ENCODE measurements at places on chromosomes 1 and 21.

- DNase-seq: no peak
These were observed 15.6 kb upstream of the CSF1 start for GRCh38 chr1:109894823-109895719.

GRCh38 chr1:244841273-244841927 is 5.9 kb downstream of the COX20 start:
- no peak for DNase-seq

DNA sequence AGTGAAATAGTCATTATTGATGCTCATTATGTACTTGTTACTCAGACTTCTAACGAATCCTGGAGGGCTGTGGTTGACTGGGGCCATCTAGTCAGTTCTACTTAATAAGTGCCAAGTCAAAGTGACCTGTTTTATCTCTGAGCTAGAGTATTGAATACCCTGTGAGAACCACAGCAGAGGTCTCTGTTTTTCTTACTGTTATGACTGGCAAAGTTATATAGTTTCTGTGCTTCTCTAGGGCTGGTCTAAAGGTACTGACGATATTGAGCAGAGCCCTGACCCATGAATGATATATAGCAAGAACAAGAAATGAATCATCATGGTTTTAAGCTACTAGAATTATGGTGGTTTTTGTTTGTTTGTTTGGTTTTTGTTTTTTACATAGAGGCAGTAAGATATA is 555.8 kb downstream of the PLA2G4A start:
- DNase-seq: no peak

- no peak for DNase-seq
These were observed 14.8 kb upstream of the COL11A1 start for GRCh38 chr1:103122983-103123720.

DNA sequence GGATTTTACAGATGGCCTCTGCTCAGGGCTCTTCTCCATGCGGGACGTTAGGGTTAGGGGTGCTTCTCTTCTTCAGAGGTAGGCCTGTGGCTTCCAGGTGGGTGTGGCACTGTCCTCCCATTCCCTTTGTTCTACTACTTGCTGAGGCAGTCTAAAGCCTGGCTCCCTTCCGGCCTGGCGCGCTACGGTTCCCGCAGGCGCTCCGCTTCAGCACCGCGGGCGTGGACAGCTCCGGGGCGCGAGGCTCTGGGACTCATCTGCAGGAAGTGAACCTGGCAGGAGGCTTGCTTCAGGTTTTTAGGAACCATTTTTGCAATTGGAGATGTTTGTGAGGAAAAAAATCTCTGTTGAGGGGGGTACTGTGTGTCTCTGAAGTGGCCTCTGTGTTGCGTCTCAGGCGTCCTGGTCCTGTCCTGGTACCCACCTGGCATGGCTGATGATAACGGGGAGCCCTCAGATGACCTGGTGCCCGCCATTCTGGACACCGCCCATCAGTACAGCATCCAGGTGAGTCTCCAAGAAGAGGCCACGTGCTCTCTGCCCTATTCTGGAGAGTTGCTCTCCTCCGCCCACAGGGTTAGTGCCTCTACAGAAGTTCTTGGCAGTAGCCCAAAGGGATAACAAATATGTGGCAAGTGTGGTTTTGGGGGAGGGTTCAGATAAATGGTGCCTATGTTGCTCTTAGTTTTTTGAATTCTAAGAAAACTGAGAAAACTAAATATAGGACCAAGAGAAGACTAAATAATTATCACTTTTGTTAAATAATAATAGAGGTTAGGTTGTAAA is 1.9 kb downstream of the MANEAL start:
- DNase-seq: no peak

GRCh38 chr1:95058974-95059373 is 13.8 kb downstream of the ALG14 start:
- DNase-seq: no peak

GRCh38 chr1:93081716-93082115 is 2.6 kb downstream of the MTF2 start:
- DNase-seq: no peak

- DNase-seq: no peak
These were observed 12.8 kb upstream of the GALNT2 start for GRCh38 chr1:230054092-230054749.

DNA sequence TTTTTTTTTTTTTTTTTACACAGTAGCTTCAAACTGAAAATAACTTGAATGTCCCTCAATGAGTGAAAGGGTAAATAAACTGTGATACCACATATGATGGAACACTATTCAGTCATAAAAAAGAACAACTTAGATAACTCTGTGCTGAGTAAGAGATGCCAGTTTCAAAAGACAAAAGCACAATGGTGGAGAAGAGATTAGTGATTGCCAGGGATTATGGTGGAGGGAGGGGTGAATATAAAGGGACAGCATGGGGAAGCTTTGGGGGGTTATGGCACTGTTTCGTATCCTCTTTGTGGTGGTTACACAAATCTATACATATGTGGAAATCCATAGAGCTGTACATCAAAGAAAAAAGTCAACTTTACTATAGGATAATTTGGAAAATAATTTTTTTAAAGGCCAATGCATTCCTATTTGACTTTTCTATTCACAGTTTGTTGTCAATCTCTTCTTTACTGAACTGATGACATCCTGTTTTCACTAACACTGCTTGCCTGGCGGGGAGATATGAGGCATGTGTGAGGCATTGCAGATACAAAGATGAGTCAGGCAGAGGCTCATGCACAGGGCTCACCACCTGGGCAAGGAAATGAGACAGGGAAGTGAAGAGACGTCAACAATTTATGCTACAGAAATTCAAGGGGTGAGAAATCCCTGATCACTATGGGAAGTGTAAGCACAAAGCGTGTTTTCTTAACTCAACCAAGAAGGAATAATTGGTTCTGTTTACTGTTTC is 302.7 kb downstream of the DUSP10 start:
- DNase-seq: no peak

GRCh38 chr1:94056171-94056570 is 64.8 kb downstream of the ABCA4 start:
- DNase-seq: no peak

GRCh38 chr1:118944133-118944532 is 44.0 kb downstream of the TBX15 start:
- DNase-seq: no peak

DNA sequence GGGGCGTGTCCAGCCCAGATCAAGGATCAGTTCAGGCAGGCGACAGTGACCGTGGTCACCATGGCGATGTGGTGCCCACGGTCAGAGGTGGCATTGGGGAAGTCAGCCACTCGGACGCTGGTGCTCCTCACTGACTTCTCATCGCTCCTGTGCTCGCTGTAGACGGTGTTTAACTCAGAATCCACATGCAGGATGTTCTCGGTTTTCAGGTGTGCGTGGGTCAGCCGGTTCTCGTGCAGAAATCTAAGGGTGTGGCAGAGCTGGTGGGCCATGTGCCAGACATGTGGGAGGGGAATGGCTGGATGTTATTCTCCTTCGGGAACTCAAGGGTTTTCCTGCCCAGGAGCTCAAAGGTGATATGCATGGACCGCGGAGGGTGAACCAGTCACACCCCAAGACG is 11.7 kb downstream of the OR2AJ1 start:
- DNase-seq: no peak

DNA sequence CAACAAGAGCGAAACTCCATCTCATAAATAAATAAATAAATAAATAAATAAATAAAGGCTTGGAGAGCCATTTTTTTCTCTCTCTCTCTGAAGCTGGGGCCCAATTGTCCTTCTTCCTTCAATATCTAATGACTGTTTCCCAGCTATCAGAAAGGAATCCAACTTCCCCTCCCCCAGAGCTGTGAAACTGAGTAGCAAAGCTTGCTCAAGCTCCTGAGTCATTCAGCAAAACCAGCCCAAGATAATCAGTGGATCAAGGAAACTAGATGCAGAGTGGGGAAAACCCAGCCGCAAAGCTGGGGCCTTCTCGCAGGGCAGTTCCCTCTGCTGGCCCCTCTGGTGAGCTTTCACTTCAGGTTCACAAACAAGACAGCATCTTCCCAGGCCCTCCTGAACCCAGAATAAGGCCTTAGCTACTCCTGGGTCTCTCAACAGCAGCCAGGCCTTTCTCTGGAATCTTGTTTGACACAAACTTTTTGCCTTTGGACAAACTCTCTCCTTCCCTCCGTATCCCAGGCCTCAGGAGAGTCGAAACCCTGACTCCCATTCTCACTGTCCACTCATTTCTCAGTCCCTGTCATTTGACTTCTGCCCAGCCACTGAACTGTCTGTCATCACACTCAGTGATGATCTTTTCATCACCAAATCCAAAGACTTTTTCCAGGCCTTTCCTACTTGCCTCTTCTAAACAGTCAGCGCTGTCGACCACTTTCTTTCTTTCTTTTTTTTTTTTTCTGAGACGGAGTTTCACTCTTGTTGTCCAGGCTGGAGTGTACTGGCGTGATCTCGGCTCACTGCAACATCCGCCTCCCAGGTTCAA is 18.0 kb upstream of the PTP4A2 start:
- DNase-seq: no peak

GRCh38 chr1:25157846-25158245 is 74.5 kb downstream of the SYF2 start:
- DNase-seq: no peak

- no peak for DNase-seq
These were observed 2.7 kb downstream of the HNRNPU start for GRCh38 chr1:244861683-244862082.

GRCh38 chr1:27416387-27417111 is 24.1 kb downstream of the GPR3 start:
- no peak for DNase-seq

- no peak for DNase-seq
These were observed 66.3 kb downstream of the SIM2 start for GRCh38 chr21:36765229-36765628.

DNA sequence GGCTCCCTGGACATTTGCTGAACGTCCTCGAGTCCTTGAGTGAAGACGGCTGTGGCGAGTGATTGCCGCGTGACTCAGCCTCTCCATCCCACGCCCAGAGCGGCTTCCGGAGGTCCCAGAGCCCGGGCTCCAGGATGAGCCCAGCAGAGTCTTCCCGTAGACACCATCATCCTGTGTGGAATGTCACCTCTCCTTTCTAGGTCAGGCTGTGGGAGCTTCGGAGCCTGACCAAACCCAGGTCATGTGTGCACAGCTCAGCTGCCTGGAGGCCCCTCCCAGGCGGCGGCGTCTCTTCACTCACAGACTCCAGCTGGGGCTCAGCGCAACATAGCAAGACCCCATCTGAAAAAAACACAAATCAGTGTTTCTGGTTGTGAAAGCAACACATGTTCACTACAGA is 38.2 kb downstream of the PRKCZ start:
- no peak for DNase-seq

- DNase-seq: no peak
These were observed 10.2 kb downstream of the RPS6KA1 start for GRCh38 chr1:26539722-26540121.

GRCh38 chr1:200173097-200173618 is 145.6 kb downstream of the NR5A2 start:
- DNase-seq: no peak

GRCh38 chr1:48841966-48842365 is 65.3 kb upstream of the BEND5 start:
- DNase-seq: no peak

DNA sequence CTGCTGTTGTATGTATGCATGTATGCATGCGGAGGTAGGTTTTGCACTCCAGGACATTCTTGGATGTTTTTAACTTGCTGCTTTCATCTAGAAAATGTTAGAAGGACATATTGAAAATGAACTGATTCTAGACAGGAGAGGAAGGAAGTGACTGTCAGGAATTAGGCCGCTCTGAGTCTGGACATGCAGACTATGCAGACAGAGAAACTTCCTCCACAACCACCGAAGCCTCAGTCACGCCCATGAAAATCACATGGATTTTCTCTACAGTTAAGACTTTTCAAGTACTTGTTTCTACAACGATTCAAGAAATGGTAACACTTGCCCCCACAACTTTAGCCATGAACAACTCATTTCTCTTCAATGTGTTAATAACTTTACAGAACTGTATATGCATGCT is 211.1 kb downstream of the SMYD3 start:
- no peak for DNase-seq

- no peak for DNase-seq
These were observed 7.0 kb downstream of the COL9A2 start for GRCh38 chr1:40310129-40310461.

- no peak for DNase-seq
These were observed 18.5 kb upstream of the LYPLAL1 start for GRCh38 chr1:219155135-219155534.

- DNase-seq: no peak
These were observed 694.4 kb downstream of the MATN1 start for GRCh38 chr1:30028939-30029338.

DNA sequence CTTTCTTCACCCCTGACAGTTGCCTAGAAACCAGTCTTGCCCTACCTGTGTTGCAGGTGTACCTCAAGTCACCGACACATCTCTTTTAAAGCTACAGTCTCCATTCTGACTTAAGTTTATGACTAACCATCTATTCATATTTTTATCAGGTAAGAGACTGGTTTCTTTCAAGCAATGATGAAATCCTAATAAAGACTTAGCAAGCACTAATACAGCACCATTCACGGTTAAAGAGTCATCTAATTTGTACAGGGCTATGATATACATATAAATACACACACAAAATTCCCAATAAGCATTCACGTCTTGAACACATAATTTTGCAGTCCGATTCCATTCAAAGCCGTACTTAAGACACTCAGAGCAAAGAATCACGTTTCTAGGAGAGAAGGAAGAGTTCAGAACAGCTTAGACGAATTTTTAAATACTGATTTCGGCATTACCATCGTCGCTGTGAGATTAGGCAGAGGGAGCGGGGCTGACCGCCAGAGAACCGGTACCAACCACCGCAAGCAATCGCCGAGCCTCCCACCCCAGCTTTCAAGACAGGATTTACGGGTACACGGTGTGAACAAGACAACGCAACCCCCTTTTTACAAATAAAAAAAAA is 943 bp downstream of the ERRFI1 start:
- no peak for DNase-seq

DNA sequence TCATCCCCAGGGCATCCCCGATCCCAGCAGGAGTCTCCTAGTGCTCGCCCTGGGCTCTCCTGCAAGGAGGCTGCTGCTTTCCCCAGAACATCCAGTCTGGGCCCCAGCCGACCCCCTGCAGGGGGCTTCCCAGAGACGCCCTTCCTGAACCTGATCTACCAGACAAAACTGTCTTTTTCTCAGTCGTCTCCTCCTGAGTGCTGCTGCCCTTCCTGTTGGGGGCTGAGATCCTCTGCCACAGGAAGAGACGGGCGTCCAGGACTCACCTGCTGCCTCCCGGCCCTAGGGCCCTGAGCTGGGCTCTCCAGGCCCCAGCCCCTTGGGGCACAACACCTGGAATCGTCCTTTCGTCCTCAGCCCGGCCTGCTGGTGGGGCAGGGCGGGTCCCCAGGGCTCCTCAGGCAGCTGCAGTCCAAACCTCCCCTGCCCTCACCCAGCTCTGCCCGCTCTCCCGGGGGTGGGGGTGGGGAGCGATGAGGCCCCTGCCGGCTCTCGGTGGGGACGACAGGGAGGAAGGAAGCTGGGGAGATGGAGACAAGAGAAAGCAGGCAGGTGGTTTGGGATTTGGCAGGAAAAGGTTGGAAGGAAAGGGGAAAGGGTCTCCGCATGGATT is 36.9 kb downstream of the TP73 start:
- no peak for DNase-seq

GRCh38 chr1:208159555-208160258 is 84.5 kb downstream of the PLXNA2 start:
- DNase-seq: no peak

All from NCI-H1048 (cell line).